ENCODE measurements at places on chromosomes 11 and 22.
A peak's percentile ranks its signal among the peaks of the same experiment; 100 is the strongest.

DNA sequence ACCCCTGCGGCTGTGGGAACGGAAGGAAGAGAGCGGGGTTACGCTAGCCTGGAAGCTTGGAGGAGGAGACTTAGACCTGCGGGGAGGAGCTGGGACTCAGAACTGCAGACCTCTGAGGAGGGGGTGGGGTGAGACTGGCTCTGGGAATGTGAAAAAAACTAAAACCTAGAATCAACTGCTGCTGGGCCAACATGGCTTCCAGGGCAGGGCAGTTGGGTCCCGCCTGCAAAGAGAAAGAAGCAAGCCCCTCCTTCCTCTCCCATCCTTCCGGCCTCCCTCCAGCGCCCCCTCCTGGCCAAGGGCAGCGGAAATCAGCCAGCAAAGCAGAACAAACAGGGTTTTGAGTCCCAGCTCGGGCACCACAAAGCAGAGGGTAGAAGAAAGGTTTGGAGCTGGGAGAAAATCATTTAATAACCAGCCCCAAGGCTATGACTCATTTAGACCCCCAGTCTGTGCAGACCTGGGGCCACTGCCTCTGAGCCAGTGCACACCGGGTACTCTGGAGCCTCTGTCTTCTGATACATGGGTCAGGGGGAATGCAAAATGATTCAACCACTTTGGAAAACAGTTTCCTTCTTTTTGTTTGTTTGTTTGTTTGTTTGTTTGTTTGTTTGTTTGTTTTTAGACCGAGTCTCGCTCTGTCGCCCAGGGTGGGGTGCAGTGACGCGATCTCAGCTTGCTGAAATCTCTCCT, 7.3 kb upstream of the NCF4 start:
- DNase-seq: peak; percentile 16

DNA sequence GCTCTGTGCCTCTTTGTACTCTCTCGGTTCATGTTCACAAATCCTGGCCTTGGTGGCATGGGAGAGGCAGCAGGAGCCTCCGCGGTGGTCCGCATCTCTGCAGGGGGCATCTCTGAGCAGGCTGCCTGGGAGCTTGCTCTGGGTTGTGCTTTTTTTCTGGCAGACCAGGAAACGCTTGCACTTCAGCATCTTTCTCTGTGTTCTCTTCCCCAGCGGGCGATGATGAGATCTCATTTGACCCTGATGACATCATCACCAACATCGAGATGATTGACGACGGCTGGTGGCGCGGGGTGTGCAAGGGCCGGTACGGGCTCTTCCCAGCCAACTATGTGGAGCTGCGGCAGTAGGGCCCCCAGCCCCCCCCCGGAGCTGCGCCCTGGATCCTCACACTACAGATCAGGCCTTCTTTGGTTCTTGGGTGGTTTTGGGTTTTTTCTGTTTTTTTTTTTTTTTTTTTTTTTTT, 36.5 kb downstream of the CTTN start:
- peak; percentile 9 for DNase-seq

DNA sequence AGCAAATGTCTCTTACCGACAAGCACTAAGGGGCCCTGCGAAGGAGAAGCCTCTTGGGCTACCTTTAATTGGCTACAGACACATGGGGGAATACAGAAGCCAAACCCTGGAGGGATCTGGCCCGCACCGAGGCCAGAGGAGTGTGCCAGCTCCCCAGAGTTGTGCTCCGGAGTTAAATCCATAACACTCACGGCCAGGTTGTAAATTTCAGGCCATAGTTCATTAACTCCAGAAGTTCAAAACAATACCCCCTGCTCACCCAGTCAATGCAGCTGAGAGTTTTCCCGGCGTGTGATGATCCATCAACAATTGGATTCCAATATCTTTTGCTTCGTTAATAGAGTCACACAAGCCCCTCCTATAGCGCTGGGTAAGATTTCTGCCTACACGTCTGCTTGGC, 371.5 kb downstream of the NXPE2 start:
- DNase-seq: no peak

- no peak for DNase-seq
Observed at GRCh38 chr11:86743223-86744118, 56.9 kb upstream of the PRSS23 start.

DNA sequence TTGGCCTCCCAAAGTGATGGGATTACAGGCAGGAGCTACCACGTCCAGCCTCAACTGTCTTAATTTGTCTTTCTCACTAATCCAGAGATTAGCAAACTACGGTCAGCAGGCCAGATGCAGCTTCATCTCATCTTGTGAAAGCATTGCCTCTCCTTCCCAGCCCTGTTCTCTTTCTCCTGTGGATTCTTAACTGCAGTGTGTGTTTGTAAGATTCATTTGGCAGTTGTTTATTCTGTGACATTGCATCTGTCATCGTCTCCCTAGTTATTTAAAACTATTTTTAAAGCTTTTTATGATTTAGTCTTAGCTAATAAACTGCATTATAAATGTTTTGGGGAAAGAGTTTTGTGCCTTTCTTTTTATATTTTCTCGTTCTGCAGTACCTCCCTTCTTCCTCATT, 29.2 kb downstream of the RNF169 start:
- no peak for DNase-seq

DNA sequence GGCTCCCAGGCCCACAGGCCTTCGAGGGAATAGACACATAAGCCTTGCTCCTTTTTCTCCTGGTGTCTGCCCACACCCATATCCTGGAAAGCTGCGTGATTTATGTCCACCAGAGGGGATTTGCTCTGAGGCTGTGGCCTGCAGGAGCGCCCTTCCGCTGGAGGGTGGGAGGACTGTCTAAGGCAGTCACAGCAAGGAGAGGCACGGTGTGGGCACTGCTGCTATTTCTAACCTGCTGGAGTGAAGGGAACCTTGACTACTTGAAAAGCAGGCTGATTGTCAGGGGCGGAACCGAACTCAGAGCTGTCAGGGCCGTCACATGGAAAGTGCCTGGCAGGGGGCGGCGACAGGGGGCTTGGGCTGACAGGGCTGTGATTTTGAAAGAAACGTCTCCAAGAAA, 3.7 kb downstream of the UPB1 start:
- DNase-seq: no peak

GRCh38 chr11:57461841-57462489, 1.6 kb downstream of the RTN4RL2 start:
- no peak for DNase-seq

GRCh38 chr11:26971961-26972360, 22.0 kb upstream of the FIBIN start:
- no peak for DNase-seq

- DNase-seq: no peak
Observed at GRCh38 chr11:134853992-134854991, 442.2 kb upstream of the B3GAT1 start.

- DNase-seq: no peak
Observed at GRCh38 chr11:91778758-91779157, 445.9 kb upstream of the FAT3 start.

DNA sequence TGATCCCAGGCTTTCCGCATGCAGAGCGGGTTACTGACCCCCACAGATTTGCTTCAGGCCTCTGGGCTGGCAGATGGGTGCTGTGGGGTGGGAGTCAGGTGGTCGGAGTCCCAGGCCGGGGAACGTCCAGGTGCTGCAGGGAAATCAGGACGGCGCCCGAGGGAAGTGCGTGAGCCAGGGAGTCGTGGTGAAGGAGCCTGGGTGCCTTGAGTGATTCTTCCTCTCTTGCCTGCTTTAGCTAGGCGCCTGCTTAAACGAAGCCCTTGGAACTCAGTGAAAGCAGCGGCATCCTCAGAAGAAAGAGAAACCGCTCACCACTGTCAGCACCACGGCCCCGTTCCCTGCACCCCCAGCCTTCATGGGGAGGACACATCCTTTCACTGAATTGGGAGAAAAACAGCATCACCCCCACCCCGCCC, 455.6 kb downstream of the BRD1 start:
- DNase-seq: no peak

GRCh38 chr11:69351460-69351859, 57.5 kb downstream of the MYEOV start:
- no peak for DNase-seq

GRCh38 chr11:44162662-44163061, 67.2 kb downstream of the EXT2 start:
- no peak for DNase-seq

DNA sequence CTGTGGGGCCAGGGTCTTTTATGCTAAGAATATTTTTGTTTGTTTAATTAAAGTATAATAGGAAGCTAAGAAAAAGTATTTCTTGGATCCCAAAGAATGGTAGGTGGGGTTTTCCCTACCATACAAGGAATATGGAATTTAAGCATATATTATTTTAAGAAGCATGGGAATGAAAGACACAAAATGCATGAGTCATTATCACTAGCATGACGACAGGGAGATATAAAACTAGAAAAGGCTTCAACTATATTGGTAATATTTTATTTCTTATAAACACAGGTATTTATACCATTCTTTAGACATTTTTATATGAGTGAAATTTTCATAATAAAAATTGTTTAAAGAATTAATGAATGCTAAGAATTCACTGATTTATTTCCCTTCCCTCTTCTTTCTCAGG, 39.3 kb upstream of the SOX6 start:
- DNase-seq: no peak

- DNase-seq: no peak
Observed at GRCh38 chr22:35645646-35646045, 2.6 kb upstream of the APOL6 start.

DNA sequence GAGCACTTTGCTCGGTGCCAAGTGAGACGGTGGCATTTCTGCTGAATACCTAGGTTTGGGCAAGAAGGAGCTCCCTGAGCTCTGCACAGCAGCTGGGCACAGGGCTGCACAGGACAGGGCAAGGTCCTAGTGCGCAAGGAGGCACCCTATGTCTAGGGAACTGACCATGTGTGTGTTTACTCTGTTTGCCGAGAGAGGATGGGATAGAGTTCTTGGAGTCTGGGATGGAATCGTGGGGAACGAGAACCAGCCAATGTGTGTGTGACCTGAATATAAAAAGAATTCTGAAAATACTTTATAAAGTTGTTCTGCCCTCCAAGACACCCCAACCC, 179.5 kb upstream of the NECTIN1 start:
- no peak for DNase-seq

GRCh38 chr22:22771696-22772377, 115.8 kb upstream of the IGLL5 start:
- DNase-seq: no peak

- no peak for DNase-seq
Observed at GRCh38 chr11:114353443-114353842, 46.9 kb downstream of the C11orf71 start.

DNA sequence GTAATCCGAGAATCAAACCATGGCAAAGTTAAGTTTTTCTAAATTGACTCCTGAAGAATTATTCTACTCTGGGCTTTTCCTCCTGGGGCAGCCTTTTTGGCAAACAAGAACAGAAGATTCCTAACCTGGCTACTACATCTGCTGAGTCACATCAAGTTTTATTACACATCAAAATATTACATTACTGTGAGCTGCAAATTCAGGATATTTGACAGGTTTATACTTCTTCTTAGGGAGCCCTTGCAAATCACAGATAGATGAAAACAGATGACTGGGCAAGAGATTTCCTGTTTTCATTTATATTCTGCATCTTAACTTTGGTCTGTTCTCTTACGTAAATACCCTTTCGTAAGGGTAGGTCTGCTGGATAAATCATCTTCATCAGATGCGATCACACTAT, 23.6 kb downstream of the XRRA1 start:
- DNase-seq: no peak

DNA sequence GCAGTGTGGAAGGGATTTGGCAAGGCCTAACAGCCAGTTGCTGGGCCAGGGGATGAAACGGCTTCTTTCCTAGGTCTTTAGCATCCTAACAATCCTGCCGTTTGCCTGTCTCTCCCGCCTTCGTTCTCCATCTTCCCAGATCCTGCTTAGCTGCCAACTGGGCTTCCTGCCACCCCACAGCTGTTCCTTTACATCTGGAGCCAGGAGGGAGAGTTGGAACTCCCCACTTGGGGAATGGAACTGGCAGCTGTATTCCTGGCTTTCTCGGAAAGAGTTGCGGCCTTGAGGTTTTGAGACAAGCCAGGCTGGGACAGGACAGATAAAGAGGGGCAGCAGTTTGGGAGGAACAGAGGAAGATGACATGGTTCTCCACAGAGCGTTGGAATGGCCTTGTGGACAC, 59.6 kb downstream of the ST3GAL4 start:
- DNase-seq: no peak

DNA sequence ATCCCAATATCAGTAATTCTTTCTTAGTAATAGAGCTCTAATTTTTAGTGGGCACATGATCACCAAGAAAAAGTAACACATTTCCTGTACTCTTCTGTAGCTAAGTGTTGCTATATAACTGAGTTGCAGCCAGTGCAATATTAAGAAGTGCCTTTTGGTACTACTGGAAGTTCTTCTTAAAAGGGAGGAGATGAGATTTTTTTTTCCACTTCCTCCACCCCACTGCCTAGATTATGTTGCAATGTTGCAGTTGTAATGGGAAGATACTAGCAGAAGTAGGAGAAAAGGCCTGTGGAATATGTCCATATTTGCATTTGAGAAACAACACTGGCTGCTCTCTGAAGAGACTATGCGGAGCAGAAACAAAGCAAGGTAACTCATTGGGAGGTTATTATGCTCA, 280.6 kb upstream of the ANO5 start:
- DNase-seq: no peak

DNA sequence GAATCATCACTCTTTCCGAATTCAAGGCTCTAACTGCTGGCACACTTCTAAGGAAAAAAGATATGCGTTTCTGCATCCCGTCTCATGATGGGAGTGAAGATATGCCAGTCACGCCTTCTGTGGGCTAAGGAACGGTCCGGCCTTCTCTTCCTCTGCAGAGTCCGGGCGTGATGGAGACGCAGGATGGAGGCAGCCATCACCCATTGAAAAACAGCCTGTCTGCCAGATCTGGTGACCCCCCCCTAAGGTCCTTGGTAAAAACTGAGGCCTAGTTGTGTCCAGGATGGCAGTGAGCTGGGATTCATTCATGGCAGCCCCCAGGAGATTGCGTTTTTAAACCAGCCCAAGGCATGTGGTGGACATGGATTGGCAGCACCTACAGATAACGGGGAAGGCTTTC, 6.9 kb upstream of the EFCAB6 start:
- no peak for DNase-seq

DNA sequence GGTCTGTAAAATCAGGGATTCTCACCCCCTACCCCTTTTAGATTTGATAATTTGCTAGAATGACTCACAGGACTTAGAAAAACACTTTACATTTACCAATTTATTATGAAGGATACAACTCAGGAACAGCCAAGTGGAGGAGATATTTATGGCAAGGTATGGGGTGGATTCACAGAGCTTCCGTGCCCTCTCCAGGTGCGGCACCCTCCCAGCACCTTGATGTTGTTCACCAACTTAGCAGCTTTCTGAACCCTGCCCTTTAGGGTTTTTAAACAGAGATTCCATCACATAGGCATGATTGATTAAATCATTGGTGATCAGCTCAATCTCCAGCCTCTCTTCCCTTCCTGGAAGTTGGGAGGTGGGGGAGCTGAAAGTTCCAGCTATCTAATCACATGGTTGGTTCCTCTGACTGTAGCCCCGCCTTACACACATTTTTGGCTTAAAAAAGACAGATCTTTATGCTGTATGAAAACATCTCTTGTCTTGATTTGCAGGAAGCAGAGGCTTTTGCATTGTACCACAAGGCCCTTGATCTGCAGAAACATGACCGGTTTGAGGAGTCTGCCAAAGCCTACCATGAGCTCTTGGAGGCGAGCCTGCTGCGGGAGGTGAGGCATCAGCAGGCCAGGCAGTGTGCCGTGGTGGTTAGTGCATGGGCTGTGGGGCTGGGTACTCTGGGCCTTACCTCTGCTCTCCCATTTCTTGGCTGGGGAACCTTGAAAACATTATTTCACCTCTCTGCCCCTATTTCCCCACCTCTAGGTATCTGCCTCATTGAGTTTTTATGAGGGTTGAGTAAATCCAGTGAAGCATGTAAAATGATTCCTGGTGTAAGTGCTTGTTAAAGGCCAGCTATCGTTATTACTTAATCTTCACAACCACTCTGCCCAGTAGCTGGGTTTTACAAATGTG, 27.0 kb downstream of the CABIN1 start:
- DNase-seq: no peak

- DNase-seq: no peak
Observed at GRCh38 chr11:79086056-79086455, 354.8 kb downstream of the TENM4 start.
